ENCODE measurements at places on chromosomes 5 and 9. TPM values are rescaled to one million over a fixed set of nuclear protein-coding genes. Genes with fewer than 3 reads are reported as not detected.

- H3K27me3 ChIP-seq = no peaks in the 10 kb centered on the region
- no peaks in the 10 kb centered on the region for H3K4me1 ChIP-seq
- H3K27ac ChIP-seq = no peak overlapping the region
- no peak overlapping the region for H3K4me3 ChIP-seq
Observed at GRCh38 chr9:117191504-117192261, 223.2 kb downstream of the ASTN2 start.

DNA sequence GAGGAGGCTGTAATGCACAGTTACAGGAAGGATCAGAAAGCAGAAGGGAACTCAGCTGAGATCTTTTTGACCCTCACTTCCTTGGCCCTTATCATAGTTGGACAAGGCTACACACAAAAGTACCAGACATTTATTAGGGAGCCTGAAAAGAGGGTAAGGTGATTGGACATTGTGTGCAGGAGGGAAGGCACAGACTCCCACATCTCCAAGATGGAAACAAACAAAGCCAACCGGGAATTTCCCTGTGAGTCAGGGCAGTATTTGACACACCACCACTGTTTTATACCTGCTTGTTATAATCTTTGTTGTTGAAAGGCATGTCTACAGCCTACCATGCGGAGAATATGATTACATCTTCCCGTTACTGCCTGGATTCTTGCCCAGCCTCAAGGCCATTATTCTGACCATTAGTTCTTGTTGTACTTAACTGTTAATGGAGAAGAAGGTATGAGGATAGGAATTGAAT is 3.0 kb upstream of the CCNG1 start:
- no peaks in the 10 kb centered on the region for H3K4me1 ChIP-seq
- no peak overlapping the region for H3K27ac ChIP-seq
- H3K27me3 ChIP-seq = no peaks in the 10 kb centered on the region
- H3K36me3 ChIP-seq = no peaks in the 10 kb centered on the region
- no peak overlapping the region for H3K4me3 ChIP-seq

GRCh38 chr9:72913382-72914009 is 39.4 kb downstream of the ALDH1A1 start:
- DNase-seq = no peak
- H3K4me3 ChIP-seq = no peak overlapping the region
- H3K4me1 ChIP-seq = no peaks in the 10 kb centered on the region
- H3K36me3 ChIP-seq = no peaks in the 10 kb centered on the region
- no peaks in the 10 kb centered on the region for H3K27me3 ChIP-seq

DNA sequence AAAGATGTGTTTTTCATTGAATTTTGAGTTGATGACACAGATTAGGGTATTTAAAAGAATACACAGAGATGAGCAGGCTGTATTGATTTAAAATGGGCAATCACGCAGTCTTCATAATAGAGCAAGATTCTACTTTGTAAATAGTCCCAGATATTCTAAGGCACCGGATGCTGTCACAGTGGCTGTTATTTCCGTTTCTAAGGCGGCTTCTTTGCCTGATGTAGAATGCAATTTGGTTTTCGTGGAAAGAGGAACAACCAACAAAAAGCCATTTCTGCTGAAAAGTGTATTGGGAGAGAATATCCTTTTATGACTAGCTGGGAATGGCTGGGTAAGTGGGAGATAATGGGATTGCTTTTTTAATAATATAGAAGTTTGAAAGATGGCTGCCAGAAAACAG is 17.5 kb downstream of the PRKACG start:
- peak overlapping the region; percentile 45 for H3K27ac ChIP-seq
- DNase-seq = no peak
- peaks cover 34% of the 10 kb centered on the region for H3K4me1 ChIP-seq
- H3K27me3 ChIP-seq = no peaks in the 10 kb centered on the region
- H3K4me3 ChIP-seq = no peak overlapping the region

GRCh38 chr5:42020788-42021530 is 95.9 kb downstream of the FBXO4 start:
- H3K36me3 ChIP-seq = no peaks in the 10 kb centered on the region
- no peaks in the 10 kb centered on the region for H3K4me1 ChIP-seq
- DNase-seq = no peak
- H3K27ac ChIP-seq = no peak overlapping the region

- no peak for DNase-seq
- H3K4me3 ChIP-seq = no peak overlapping the region
- no peak overlapping the region for H3K27ac ChIP-seq
- no peaks in the 10 kb centered on the region for H3K27me3 ChIP-seq
Observed at GRCh38 chr5:74762599-74762998, 4.3 kb downstream of the GFM2 start.

DNA sequence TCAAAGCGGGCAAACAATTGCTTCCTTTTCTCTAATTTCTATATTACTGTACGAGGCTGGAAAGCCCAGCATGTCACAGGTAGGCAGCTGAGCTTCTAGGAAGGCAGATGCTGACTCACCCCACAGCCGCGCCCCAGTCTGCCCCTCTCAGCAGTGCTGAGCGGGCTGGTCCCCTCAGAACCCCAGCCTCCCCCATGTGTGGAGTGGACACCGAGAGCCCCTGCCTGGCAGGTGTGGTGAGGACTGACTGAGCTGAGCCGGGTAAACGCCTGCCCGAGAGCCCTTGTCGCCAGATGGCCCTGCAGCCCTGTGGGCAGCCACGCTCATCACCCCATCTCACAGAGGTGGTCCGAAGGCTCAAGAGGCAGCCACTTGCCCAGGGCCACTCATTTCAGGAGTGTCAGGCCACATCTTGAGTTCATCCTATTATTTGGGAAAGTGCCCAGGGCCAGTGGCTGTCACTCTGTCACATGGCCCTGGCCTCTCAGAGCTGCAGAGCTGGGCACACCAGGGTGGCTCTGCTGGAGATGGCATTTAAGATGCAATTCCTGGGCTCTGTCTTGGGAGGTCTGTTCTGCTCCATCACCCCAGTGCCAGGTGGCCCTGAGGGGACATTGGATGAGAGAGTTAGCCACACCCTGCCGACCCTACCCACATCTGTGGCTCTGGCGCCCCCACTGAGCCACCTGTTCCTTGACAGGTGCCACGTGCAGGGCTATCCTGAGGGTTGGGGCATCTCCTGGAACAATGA is 12.4 kb downstream of the CARD19 start:
- H3K27ac ChIP-seq = no peak overlapping the region
- no peaks in the 10 kb centered on the region for H3K27me3 ChIP-seq
- H3K36me3 ChIP-seq = peaks cover 30% of the 10 kb centered on the region
- DNase-seq = no peak
- peaks cover 10% of the 10 kb centered on the region for H3K4me1 ChIP-seq

GRCh38 chr9:33329117-33329563 is 38.8 kb downstream of the NFX1 start:
- H3K4me1 ChIP-seq = no peaks in the 10 kb centered on the region
- no peaks in the 10 kb centered on the region for H3K27me3 ChIP-seq
- H3K36me3 ChIP-seq = peaks cover 68% of the 10 kb centered on the region
- DNase-seq = peak; percentile 60
- no peak overlapping the region for H3K4me3 ChIP-seq

GRCh38 chr9:91378695-91379127 is 17.0 kb upstream of the AUH start:
- no peak for DNase-seq
- no peak overlapping the region for H3K27ac ChIP-seq
- H3K36me3 ChIP-seq = no peaks in the 10 kb centered on the region
- H3K4me1 ChIP-seq = no peaks in the 10 kb centered on the region
- H3K4me3 ChIP-seq = no peak overlapping the region

- H3K4me3 ChIP-seq = no peak overlapping the region
- H3K27ac ChIP-seq = no peak overlapping the region
- no peak for DNase-seq
- peaks cover 10% of the 10 kb centered on the region for H3K4me1 ChIP-seq
Observed at GRCh38 chr5:43106290-43106638, 14.4 kb upstream of the ZNF131 start.

GRCh38 chr9:105318729-105319191 is 74.3 kb downstream of the SLC44A1 start:
- no peak overlapping the region for H3K4me3 ChIP-seq
- H3K36me3 ChIP-seq = no peaks in the 10 kb centered on the region
- H3K27ac ChIP-seq = no peak overlapping the region
- H3K27me3 ChIP-seq = no peaks in the 10 kb centered on the region
- no peaks in the 10 kb centered on the region for H3K4me1 ChIP-seq
- no peak for DNase-seq

GRCh38 chr5:83957188-83957587 is 236.5 kb upstream of the HAPLN1 start:
- H3K27me3 ChIP-seq = no peaks in the 10 kb centered on the region
- DNase-seq = no peak

- no peaks in the 10 kb centered on the region for H3K27me3 ChIP-seq
- no peak overlapping the region for H3K27ac ChIP-seq
- H3K4me3 ChIP-seq = no peak overlapping the region
Observed at GRCh38 chr9:80932947-80933780, 756.2 kb downstream of the TLE1 start.

Gene SPINK6
- total RNA-seq = not detected

Gene GNA14
- 2.2 TPM for total RNA-seq

Gene PCDHGC5
- 1.4 TPM for total RNA-seq

Gene AGXT2
- total RNA-seq = not detected

Gene ZCCHC7
- 8.6 TPM for total RNA-seq

Gene SAXO1
- not detected for total RNA-seq

Gene LECT2
- total RNA-seq = not detected

Gene CDKN2B
- total RNA-seq = 2.5 TPM

Gene FAM151B
- 1.9 TPM for total RNA-seq

Gene SLC36A1
- 5.8 TPM for total RNA-seq

Gene F2RL1
- 10.6 TPM for total RNA-seq

Gene CHSY3
- total RNA-seq = 2.5 TPM

Gene CCDC171
- total RNA-seq = 1.4 TPM

Gene SEC61B
- 29.4 TPM for total RNA-seq

Gene TMEM171
- total RNA-seq = 0.59 TPM

Gene SLC6A7
- total RNA-seq = not detected

Gene SPOCK1
- total RNA-seq = 59.8 TPM

Measured in right atrium auricular region (tissue), 2 donors.